Gastrocnemius medialis (tissue), 4 donors: ENCODE measurements at places on chromosomes 1 and 21.

- no peak for DNase-seq
Observed at GRCh38 chr1:162710345-162710744, 78.1 kb downstream of the DDR2 start.

- DNase-seq = no peak
Observed at GRCh38 chr1:223810586-223810985, 35.2 kb downstream of the TP53BP2 start.

- DNase-seq = no peak
Observed at GRCh38 chr21:42565206-42565810, 51.7 kb downstream of the SLC37A1 start.

- no peak for DNase-seq
Observed at GRCh38 chr1:64043976-64044375, 159.4 kb upstream of the UBE2U start.
